Activated CD4-positive, alpha-beta T cell treated with anti-CD3 and anti-CD28 coated beads, Interleukin-2, Interleukin-6, amounts not matched to agents 100 ng/mL and 50 ng/mL, durations not matched to agents 16 hours and 8 hours (primary cell): ENCODE measurements at places on chromosomes 1 and 21.
A peak's percentile ranks its signal among the peaks of the same experiment; 100 is the strongest.

DNA sequence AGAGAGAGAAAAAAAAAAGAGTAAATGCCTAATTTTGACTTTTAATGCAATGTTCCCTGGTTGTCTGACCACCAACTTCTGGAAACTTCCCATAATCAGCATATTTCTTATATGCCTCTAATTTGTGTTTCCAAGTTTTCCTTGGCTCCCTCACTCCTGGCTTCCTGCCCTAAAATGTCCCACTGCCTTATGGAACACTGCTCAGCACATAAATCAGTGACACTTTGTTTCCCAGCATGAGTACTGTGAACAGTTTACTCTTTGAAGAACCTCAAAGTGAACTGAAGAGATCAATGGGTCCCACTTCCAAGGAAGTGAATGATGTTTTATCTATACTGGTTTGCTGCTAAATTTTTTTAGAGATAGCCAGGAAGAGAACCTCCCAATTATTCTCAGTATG lies 271.3 kb upstream of the PRMT6 start:
- DNase-seq, result no peak

GRCh38 chr1:51952638-51953037 lies 37.9 kb downstream of the RAB3B start:
- DNase-seq, result no peak

- DNase-seq, result peak; percentile 58
Observed at GRCh38 chr1:44318097-44319088, 36.7 kb downstream of the ERI3 start.

DNA sequence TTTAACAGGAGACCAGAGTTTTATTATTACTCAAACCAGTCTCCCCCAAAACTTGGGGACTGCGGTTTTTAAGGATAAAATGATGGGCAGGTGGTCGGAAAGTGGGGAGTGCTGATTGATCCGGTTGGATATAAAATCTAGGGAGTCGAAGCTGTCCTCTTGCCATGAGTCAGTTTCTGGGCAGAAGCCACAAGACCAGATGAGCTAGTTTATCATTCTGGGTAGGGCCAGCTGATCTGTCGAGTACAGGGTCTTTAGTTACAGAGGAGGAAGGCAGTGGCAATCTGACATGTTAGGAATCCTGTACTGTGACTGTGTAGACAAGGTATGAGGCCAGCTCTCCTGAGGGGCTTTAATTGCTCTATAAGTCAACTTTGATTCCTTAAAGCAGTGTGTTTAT lies 22.9 kb upstream of the FOXE3 start:
- no peak for DNase-seq

DNA sequence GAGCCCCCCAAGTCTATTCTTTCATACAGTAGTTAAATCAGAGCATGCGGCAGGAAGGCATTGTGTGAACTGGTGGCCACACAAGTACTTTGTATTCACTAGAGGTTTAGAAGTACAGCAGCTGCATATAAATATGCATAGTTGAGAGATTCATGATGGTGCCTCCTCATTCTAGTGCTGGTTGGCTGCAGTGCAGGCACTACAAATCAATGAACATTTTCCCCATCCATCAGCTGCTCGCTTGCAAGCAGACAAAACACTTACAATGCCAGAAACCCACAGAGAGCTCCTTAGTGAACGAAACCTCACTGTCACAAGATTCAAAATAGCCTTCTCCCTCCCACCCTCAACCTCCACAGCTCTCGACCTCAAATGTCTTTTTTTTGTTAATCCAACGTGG lies 726.2 kb downstream of the USP25 start:
- no peak for DNase-seq

DNA sequence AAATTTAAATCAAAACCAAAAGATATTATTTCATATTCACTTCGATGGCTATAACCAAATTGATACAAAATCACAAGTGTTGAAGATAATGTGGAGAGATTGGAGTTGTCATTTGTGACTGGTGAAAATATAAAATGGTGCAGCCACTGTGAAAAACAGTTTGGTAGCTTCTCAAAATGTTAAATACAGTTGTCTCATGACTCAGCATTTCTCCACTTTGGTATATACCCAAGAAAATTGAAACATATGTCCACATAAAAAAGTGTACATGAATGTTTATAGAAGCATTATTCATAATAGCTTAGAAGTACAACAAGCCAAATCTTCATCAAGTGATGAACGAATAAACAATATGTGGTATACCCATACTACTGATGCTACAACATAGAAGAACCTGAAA lies 318.5 kb downstream of the BRINP3 start:
- no peak for DNase-seq

DNA sequence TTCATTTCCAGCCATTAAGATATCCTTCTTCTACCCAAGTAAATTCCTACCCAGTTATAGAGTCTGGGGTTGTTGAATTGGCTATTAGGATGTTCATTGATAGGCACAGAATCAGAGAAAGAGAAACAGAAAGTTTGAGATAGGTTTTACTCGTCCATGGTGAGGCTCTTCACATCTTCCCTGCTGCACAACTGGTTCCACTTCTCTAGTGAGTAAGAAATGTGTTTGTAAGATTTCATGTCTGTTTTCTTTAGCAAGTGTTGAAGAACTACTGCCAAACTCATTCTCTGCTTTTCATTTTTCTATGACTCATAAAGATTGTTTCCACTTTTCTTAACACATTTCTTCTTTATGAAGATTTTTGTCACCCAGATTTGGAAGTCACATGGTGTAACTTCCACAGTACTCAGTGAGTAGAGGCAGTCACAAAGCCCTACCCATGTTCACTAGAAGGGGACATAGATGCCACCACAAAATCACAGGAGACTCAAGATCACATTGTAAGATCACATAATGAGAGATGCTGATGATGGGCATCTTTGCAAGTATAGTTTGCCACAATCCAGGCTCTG lies 152.3 kb downstream of the SNX7 start:
- DNase-seq, result peak; percentile 1

DNA sequence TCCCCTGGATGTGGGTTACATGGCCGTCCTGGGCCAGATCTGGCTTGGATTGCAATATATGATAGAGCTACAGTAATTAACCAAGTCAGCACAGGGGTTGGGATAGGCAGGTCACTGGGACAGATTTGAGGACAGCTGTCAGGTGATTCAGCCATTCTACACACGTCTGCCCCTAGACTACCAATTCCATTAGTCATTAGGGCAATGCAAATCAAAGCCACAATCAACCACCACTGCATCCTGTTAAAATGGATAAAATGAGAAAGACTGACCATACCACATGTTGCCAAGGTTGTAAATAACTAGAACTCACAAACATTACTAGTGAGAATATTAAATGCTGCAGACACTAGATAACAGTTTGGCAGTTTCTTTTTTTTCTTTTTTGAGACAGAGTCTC lies 16.0 kb downstream of the C21orf58 start:
- no peak for DNase-seq

DNA sequence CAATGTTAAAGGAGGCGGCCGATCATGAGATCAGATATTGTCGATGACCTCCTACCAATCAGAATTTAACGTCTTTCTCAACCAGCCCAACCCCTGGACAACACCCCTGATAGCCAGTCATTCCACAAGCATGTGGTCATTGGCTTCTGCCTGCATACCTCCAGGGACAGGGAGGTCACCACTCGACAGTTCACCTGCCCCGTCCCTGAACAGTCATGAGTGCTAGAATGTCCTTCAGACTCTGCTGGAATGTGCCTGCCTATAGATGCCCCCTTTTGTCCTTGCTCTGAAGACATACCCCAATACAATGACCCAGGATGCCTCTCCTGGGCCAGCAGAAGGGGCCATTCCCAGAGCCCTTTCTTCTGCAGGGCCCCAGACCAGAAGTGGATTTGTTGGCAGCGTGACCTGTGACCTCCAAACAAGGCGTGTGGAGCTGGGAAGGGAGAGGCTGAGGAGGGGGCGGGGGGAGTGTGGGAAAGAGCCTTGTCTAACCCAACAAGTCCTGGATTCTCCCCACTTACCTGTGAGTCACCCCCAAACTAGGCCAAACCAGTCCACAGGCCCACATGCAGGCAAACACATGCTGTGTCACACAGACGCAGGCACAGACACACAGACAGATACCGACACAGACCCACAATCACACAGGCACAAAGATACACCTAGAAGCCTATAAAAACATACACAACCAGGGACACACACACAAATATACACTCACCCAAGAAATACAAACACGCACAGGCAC lies 2.2 kb downstream of the CRYBG2 start:
- DNase-seq, result no peak

- DNase-seq, result peak; percentile 29
Observed at GRCh38 chr21:26849428-26850115, 4.4 kb upstream of the ADAMTS1 start.

- no peak for DNase-seq
Observed at GRCh38 chr1:89484092-89485038, 40.3 kb upstream of the LRRC8B start.

GRCh38 chr21:29306920-29307319 lies 8.2 kb downstream of the BACH1 start:
- DNase-seq, result no peak

- DNase-seq, result no peak
Observed at GRCh38 chr1:54551891-54552290, 3.9 kb downstream of the ACOT11 start.

DNA sequence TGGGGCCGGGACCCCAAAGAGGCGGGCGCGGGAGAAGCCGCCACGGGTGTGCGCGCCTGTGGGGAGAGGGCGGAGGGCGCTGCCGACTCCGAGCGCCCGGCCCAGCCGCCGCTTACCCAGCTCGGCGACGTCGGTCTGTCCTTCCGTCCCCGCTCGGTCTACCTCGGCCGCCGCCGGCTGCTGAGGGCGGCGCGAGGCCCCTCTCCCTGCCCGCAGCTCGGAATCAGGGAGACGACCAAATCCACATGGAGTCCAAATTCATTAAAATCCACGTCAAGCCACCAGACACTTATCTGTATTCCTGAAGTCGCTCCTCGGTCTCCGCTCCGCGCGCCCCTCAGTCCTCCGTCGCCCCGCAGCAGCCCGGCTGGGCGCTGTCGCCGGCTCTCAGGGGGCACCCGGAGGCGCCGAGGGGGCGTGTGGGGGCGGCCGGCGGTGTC lies 637 bp downstream of the PLXNA2 start:
- DNase-seq, result no peak

DNA sequence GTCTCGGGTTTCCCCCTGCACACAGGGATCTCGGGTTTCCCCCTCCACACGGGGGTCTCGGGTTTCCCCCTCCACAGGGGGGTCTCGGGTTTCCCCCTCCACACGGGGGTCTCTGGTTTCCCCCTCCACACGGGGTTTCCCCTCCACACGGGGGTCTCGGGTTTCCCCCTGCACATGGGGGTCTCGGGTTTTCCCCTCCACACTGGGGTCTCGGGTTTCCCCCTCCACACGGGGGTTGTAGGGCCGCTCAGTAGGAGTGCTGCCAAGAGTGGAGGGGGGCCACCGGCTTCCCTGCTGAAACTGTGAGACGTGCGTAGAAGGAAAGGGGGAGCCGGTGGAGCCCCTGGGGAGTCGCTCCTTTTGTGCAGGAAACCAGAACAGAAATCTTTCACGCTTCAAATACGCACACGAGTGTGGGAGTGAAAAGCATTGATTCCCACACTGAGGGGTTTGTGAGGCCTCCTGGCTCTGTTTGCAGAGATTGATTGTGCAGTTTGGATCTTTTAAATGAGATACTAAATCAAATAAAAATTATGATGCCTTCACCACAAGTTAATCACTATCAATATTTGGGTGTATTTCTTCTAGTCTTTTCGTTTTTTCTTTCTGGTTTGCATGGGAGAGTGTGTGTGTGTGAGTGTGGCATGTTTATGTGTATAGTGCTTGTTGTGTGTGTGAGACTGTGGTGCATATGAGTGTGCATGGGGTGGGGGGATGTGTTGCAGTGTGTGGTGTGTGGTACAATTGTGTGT lies 54.3 kb upstream of the TRAPPC10 start:
- no peak for DNase-seq

GRCh38 chr21:17491716-17492414 lies 21.0 kb upstream of the CXADR start:
- peak; percentile 71 for DNase-seq

DNA sequence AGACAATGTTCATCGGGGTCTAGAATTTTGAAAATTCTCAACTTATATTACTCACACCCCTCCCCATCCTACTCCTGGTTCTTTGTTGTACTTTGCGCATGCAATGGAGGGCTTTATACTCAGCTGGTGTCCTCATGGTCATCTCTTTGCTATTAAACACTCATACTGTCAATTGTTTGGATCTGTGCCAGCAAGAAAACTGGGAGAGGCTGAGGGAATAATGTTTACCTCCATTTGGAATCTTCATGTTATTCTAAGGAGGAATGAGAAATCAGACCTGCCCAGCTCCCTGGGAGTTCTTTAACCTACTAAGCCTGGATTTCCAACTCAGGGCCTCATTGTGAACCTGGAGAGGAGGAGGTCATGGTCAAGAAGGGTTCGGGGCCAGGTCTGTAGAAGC lies 143.9 kb upstream of the DNAH14 start:
- DNase-seq, result no peak

DNA sequence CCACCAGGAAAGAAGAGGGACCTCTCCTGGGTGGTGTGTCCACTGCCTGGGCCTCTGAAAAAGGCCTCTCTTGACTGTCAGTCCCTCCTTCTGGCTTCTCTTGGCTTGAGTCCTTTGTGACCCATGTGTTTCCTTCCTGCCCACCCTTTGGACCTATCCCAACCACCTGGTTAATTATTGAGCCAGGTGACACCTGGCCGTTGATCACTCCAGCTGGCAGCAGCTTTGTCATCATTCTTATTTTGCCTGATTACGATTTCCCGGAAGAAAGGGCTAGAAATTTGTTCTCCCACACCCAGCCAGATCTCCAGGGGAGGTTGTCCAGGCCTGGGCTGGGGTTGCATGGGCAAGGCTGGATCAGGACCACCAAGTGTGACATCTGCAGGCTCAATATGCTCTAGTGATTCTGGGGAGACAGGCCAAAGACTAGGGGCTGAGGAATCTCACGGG lies 24.8 kb downstream of the CSF1 start:
- DNase-seq, result no peak

DNA sequence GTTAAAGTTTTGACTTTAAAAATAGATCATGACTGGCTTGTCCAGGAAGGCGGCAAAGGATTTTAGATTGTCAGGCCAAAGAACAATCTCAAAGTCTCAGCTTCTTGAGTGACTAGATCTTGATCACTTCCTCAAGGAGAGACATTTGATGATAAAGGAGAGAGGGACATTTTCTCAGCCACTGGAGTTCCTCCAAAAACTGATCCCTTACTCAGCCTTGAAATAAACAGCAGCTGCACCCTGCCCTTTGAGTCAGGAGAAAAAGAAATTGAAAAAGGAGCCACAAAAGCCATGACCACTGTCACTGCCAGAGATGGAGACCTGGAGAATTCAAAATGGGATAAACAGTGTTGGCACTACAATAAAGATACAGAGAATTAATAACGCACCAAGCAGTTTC lies 288.4 kb upstream of the PRMT6 start:
- DNase-seq, result no peak

DNA sequence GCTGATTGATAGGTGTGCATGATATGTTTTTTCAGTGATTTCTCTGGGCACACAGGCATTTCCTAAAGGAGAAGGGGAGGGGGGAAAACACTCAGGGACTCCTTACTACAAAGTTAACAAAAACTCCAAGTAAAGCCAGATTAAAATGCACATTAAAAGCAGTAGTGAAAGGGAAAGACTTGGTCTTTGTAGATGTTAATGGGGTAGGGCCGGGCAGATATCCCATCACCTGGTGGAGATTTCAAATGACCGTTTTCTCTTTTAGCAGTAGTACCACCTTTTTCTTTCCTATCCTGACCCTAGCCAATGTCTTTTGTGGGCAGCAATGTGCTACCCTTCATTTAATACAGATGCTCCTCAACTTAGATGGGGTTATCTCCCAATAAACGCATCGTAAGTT lies 32.5 kb downstream of the RTCA start:
- no peak for DNase-seq

- no peak for DNase-seq
Observed at GRCh38 chr1:223341121-223341520, 22.9 kb downstream of the SUSD4 start.
